Stimulated activated CD4-positive, alpha-beta T cell treated with anti-CD3 and anti-CD28 coated beads, Interleukin-12 subunit alpha, Interleukin-12 subunit beta, amount 100 ng/mL, for 24 hours (primary cell): ENCODE measurements at places on chromosomes 7 and 10.

DNA sequence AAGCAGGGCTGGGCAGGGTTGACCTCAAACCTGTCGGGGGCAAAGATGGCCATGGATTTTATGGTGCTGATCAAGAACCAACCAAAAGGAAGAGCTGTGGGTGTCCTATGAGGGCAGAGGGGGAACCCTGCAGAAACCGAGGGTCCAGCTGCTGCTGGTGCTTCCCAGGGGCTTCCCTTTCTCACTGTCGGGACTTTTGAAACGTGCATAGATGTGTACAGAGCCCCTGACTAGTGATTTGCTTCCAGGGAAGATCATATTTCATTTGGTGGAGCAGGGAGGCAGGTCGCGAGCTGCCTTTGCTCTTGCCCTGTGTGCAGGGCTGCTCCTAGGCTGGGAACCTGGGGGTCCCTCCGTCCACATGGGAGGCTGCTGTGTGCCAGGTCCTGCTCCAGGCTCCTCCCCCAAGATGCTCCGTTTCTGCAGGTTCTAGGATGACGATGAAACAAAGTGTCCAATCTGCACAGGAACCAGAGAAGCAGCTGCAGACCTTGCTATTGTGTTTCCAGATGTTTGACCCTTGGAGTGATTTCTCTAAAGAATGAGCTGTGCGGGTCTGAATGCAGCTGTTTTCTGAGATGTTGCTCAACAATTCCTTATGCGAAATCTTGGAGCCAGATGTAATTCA, 9.4 kb upstream of the INPP5A start:
- DNase-seq: no peak

GRCh38 chr7:122132341-122132740, 11.7 kb downstream of the AASS start:
- no peak for DNase-seq

DNA sequence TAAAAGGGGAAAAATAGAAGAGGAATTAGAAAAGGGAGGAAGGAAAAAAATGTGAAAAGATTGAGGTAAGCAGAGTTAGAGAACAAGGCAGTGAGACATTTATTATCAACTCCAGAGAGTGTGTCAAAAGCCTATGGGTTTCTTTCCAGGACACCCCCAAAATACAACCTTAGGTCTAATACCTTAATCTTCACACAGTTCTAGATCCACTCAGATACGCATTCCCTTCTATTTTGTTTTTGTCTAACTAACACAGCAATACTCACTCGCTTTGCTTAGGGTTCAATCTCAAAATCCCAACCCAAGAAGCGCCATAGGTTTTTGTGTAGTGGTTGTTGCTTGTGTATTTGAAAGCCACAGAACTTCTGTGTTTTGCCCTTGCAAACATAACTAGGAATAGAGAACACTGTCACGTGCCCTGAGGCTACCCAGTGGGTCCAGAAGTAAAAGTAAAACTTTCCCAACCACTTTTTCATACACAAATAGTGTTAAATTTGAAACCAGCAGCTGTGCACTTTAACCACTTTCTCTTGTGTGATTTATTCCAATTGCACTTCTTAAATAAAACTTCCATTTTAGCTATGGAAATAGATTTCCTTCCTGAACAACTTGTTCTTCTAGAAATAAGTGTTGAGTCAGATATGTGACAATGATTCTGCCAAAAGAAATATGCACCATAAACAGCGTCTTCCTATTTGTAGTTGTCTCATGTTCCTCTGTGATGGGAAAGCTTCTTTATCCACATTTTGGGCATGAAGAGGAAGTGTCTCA, 414.7 kb upstream of the GHITM start:
- DNase-seq: no peak

DNA sequence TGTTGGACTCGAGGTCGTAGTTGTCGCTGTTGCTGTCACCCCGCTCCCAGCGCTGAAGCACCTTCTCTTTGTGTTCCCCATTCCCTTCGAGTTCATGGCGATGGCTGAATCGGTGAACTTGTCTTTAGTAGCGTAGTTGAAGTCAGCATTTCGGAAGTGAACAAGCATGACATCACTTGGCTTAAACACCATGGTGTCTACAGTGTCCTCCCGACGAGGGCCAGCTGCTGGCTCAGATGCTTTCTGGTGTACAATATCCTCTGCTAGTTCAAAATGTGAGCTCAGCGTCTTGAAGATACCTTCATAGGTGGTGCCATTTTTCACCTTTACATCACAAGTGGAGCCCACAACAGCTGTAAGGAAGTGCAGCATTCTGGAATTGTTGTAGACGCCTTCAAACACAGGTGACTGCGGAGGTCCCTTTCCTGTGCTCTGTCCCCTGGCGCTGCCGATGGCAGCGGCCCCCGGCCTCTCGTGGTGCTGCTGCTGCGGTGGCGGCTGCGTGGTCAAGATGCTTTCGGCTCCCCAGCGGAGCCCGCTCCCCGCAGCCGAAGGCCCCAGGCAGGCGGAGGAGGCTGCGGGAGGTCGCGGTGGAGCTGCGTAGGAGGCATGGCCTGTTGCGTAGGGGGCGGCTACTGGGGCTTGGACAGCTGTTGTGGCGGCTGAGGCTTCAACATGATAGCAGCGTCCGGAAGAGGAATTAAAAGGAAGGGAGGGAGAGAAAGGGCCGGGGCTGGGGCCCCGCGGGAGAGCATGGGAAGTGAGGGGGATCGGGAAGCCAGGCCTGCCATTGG, 59.3 kb downstream of the ANKMY2 start:
- DNase-seq: no peak
